ENCODE measurements at places on chromosomes 16 and 17.
A peak's percentile ranks its signal among the peaks of the same experiment; 100 is the strongest.

- DNase-seq = no peak
Observed at GRCh38 chr16:20424129-20424866, 15.0 kb downstream of the ACSM5 start.

- DNase-seq = no peak
Observed at GRCh38 chr17:9427465-9428315, 147.9 kb downstream of the STX8 start.

- no peak for DNase-seq
Observed at GRCh38 chr17:6163612-6164333, 93.6 kb downstream of the WSCD1 start.

- no peak for DNase-seq
Observed at GRCh38 chr17:1743088-1743439, 393 bp downstream of the SERPINF2 start.

DNA sequence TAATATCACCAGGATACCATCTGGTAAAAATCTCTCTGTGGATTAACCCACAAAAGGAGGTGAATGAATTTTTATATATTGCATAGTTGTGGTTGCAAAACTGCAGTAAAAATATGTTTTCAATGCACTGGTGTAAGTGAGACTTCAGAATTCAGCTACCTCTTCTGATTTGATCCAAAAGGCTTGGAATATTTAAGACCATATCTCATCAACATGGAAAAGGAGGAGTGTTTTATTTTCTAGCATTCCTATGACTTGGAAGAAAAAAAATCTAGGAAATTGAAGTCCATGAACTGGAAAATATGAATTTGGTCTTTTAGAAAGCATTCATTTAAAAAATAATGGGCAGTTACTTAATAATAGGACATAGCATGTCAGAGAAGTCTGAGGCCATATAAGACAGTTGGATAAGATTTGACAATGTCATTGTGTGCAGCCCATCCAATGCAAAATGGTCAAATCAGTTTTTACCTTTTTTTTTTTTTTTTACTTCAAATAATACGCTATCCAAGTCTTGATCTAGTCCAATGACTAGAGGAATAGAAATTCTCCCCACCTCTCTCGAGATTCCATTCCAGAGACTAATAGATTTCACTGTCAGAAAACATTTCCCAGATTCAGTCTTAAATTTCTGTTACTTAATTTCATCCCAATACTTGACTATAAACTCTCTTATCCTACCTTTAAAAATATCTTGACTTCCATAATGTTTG, 364.9 kb upstream of the PMFBP1 start:
- no peak for DNase-seq

- peak; percentile 20 for DNase-seq
Observed at GRCh38 chr17:66304304-66305174, 2.1 kb downstream of the PRKCA start.

DNA sequence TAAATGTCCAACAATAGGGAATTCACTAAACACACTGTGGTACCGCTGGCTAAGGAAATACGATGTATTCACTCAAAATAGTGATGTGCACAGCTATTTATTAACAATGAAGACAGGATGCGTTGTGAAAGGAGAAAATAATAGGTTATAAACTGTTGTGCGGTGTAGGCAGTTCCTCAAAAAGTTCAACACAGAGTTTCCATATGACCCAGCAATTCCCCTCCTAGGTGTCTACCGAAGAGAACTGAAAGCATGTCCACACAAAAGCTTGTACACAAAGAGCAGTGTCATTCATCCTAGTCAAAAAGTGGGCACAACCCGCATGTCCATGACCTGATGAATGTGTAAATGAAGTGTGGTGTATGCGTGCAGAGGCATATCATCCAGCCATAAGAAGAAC, 1.2 kb upstream of the CES1 start:
- DNase-seq = no peak

- DNase-seq = no peak
Observed at GRCh38 chr16:78493573-78493972, 394.1 kb downstream of the WWOX start.

- no peak for DNase-seq
Observed at GRCh38 chr17:55730808-55731207, 8.1 kb upstream of the TMEM100 start.

DNA sequence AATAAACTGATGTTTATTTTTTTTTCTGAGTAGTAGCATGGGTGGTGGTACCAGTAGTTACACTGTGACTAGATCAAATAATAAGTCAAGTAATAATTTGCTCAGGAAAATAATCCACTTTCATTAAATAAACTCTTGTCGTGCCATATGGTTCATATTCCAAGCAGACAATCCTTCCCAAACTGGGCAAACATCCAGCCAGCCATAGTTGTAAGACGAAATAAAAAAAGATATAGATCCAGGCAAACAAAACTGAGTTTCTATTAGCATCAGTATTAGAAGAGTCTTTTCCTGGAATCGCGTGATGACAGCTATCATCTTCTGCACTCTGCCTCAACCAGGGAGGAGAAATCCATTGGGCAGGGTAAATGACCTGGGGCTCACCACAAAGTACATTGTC, 508.4 kb upstream of the GOT2 start:
- no peak for DNase-seq

DNA sequence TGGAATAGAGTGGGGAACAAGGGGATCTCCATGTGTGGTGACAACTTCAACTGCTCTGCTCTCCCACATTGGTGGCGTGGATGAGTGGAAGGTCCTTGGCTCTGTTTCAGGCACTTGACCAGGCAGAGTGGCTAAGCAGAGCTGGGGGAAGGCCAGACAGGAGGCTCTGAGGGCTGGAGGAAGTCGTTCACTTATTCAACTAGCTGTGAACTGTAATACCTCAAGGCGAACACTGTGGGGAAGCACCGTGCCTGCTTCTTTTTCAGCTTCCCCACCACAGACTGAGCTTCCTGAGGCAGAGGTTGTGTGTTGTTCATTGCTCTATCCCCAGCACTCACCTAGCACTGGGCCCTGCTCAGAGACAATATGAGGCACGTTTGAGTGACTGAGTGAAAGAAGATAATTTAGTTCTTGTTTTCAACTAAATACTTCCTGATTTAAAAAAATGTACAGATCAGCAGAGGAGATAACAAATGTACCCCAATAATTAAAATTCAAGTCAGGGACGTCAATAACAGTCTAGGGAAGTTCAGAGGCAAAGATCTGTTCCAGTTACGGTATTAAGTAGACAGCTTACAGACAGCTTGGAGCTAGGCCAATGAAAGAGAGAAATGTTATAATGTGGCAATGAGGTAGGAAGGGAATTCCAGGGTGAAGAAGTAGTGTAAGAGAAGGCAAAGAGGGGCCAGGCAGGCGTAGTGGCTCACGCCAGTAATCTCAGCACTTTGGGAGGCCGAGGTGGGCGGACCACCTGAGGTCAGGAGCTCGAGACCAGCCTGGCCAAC, 34.7 kb downstream of the MYO18A start:
- peak; percentile 73 for DNase-seq

DNA sequence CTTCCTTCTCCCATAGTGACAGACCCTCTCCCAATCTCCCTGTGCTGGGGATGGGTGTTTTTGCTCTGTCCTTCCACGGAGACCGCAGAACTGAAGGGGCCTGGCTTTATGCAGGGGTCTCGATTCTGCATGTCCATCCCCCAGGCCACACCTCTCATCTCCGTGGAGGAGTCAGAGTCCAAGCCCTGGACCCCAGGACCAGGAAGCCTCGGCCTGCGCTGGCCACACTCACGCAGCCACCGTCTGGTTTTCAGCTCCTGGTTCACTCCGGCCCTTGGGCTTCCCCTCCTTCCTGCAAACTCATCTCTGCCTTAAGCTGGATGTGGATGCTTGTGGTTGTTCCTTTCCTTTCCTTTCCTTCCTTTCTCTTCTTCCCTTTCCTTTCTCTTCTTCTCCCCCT, 90.8 kb downstream of the MGAT5B start:
- no peak for DNase-seq

GRCh38 chr17:34619687-34620217, 40.4 kb downstream of the TMEM132E start:
- no peak for DNase-seq

DNA sequence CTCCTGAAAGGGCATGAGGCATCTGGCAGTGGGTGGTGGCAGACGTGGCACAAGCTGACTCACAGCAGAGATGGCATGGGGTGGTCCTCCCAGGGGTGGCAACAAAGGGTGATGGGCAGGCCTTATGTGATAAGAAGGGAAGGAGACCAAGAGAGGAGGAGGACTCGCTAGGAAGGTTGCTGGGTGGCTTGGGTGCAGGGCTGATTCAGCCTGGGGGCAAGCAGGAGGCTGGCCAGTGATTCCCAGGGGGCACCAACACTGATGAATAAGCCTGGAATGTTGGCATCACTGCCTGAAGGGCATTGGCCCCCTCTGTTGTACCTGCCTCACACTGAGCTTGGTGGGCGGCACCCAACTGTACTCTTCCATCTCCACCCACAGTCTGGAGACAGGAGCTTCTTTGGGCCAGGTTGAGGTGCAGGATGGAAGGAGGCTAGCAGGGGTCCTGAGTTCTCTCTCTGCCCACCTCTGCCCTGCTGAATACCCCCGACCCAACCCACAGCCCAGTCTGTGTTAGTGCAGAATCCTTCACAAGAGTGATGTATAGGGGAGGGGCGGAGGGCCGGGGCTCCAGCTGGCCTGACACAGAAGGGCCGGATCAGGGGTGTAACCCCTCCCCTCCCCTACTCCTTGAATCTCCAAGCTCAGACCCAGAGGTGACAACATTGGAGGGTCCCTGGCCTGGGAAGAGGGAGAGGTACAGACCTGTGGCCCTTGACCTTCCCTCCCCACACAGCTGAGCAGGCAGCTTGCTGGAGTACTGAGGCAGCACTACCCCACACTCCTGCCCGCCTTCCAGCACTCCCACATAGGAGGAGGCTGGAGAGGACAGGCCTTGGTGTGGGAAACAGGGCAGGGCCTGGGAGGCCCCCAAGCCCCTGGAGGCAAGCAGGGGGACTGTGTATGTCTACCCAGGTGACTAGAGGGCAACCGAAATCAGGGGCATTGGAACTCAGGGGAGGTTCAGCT, 2.6 kb downstream of the STAC2 start:
- DNase-seq = no peak

GRCh38 chr17:73359987-73360410, 48.2 kb upstream of the CDC42EP4 start:
- DNase-seq = no peak

DNA sequence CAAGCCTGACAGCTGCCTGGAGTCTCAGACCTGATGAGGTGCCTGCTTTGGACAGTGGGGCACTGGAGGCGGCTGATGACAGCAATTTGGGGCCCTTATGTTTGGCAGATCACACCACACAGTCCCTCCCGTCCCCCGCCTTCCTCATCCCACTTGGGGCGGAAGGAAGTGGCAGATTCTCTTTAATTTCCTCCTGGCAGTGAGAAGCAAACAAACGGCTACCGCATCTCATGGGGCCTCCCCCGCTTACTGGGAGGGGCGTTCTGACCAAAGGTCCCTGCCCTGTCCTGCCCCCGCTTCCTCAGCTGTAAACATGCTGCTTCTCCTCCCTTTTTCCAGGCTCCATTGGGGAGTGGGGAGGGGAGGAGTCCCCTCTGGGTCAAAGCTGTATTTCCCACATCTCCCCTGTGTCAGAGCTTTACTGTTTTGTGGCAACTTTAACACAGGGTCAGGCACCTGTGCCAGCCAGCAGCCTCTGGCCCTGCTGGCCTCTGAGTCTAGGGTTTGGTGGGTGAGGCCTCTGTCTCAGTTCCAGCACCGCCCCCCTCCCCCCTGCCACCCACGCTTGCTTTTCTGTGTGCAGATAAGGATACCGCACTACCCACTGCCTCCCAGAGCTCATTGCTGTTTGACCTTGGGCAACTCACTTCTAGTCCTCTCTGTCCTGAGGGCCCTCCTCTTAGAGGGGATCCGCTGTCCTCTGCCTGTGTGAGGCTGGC, 5.4 kb upstream of the NFATC3 start:
- DNase-seq = peak; percentile 66

DNA sequence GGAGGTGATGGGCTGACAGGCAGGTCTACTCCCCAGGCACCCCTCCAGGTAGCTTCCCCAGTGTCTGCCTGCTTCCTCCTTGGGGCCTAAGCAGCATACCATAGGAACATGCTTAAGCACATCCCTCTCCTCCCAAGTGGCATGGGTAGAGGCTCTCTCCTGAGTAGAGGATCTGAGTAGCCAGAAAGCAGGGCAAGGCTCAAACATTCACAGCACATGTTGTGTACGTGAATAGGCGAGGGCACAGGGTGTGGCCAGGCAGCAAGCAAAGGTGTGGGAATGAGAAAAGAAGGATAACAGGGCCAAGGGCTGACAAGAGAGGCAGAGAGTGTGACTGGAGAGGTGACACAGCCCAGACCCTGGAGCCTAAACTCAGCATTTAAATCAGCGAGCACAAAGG, 29.7 kb upstream of the GFOD2 start:
- DNase-seq = no peak

DNA sequence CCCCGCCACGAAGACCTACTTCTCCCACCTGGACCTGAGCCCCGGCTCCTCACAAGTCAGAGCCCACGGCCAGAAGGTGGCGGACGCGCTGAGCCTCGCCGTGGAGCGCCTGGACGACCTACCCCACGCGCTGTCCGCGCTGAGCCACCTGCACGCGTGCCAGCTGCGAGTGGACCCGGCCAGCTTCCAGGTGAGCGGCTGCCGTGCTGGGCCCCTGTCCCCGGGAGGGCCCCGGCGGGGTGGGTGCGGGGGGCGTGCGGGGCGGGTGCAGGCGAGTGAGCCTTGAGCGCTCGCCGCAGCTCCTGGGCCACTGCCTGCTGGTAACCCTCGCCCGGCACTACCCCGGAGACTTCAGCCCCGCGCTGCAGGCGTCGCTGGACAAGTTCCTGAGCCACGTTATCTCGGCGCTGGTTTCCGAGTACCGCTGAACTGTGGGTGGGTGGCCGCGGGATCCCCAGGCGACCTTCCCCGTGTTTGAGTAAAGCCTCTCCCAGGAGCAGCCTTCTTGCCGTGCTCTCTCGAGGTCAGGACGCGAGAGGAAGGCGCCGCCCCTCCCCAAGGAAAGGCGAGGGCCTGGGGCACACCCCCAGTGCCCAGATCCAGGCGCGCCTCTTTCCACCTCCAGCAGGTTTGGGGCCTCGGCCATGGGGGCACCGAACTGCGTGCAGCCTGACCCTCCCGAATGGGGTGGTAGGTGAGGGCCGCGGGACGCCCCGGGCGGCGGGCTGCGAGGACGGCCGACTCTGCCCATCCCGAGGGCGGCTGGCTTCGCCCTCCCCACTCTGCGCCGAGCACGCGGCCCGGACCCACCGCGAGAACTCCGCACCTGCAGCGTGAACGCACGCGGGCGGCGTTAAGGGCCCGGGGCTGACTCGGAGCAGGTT, 664 bp downstream of the HBQ1 start:
- DNase-seq = peak; percentile 85

- DNase-seq = no peak
Observed at GRCh38 chr16:12145918-12146317, 169.4 kb downstream of the SNX29 start.

- no peak for DNase-seq
Observed at GRCh38 chr16:20259541-20259940, 67.8 kb downstream of the GP2 start.
